ENCODE measurements at places on chromosomes 11 and 22.

DNA sequence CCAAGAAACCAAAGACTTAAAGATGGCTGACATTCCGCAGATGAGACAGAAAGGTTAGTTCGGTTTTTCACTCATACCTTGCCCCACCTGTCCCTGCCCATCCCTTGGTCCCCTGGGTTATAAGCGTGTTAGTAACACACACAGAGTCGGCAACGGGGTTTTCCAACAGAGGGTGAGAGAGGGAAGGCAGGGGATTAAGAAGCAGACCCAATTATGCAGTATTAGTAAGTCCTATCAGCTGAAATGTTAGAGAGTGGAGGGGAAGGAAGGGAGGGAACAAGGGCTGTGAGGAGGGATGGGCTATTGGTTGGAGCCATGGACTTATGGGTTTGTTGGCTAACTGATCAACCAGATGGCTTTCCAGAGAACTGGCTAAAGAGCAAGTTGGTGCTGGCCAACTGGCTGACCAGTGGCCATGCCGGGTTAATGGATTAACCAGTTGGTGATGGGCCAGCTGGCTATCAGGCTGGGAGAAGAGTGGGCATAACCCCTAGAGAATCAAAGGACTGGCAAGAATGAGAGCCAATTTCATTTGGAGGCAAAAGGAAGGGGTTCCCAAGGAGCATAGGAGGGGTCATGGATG lies 45.5 kb downstream of the NRXN2 start:
- DNase-seq = no peak

DNA sequence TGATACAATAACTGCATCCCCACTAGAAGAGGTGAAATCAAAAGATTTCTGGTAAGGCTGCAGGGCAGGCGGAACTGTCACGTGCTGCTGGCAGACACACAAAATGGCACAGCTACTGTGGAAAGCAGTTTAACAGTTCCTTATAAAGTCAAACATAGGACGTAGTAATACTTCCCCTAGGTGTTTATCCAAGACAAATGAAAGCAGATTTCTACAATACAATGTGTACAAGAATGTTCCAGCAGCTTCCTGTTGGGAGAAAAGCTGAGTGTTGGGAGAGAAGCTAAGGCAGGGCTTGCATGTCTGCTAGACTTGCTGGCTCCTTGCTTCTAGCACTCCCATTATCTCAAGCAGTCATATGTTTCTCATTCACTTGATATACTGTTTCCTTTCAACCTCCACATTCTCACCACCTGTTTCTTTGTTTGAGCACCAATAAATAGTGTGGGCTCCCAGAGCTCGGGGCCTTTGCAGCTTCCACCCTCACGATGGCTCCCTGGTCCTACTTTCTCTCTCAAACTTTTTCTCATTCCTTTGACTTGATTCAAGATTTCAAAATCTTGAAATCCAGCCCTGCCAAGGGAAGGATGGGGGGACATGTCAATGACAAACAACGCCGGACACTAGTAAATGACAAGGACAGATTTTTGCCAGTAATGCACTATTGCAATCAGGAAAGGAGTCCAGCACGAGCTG lies 21.2 kb upstream of the IL17RA start:
- DNase-seq = no peak

GRCh38 chr11:105023003-105023402 lies at the start of gene CASP5:
CASP5 (minus strand) TSS chr11:105023168; CDS start chr11:105023136, 32 bp downstream.
- no peak for DNase-seq

DNA sequence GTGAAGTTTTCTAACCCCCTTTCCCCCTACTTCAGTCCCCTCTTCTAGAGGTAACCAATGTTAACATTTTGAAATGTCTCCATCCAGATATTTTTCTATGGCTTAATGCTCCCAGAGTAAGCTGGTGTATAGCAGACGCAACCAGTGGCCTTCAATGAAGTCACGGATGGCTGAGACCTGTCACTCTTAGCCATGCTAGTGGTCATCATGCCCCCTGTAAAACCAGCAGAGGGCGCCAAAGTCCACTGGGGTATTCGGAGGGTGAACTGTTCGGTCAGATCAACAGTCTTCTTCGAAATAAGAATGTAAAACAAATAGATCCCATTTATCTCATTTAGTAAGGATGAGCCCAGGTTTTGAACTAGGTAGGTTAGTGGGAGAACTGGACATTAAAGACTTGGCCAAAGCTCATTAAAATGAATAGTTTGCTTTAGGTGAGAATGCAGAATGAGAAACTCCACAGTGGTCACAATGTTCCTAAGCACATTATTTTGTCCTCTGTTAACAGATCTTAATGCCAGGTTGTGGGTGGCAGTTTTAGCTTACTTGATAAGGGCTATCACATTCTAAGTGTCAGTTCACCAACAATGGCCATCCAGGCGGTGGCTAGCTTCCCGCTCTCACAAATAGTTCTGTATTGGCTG lies 8.6 kb upstream of the MMP8 start:
- DNase-seq = peak; percentile 56

- DNase-seq = no peak
Observed at GRCh38 chr11:134845474-134846327, 433.7 kb upstream of the B3GAT1 start.

All from erythroblast (primary cell).